ENCODE measurements at places on chromosomes 13 and 19.

DNA sequence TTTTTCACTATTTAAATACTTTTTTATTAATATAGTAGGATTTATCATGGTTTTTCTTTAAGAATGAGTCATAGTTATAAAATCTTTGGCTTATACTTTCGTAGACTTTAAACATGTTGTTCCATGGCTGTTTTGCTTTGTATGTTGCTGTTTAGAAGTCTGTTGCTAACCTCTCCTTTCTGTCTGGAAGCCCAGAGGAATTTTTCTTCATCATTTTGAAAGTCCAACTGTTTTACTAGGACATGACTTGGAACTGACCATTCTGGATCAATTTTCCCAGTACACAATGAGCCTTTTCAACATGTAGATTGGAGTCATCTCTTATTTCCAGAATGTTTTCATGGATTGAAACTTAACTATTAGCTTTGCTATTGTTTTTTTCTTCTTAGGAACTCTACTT, 7.9 kb downstream of the CAB39L start:
- DNase-seq, result no peak

DNA sequence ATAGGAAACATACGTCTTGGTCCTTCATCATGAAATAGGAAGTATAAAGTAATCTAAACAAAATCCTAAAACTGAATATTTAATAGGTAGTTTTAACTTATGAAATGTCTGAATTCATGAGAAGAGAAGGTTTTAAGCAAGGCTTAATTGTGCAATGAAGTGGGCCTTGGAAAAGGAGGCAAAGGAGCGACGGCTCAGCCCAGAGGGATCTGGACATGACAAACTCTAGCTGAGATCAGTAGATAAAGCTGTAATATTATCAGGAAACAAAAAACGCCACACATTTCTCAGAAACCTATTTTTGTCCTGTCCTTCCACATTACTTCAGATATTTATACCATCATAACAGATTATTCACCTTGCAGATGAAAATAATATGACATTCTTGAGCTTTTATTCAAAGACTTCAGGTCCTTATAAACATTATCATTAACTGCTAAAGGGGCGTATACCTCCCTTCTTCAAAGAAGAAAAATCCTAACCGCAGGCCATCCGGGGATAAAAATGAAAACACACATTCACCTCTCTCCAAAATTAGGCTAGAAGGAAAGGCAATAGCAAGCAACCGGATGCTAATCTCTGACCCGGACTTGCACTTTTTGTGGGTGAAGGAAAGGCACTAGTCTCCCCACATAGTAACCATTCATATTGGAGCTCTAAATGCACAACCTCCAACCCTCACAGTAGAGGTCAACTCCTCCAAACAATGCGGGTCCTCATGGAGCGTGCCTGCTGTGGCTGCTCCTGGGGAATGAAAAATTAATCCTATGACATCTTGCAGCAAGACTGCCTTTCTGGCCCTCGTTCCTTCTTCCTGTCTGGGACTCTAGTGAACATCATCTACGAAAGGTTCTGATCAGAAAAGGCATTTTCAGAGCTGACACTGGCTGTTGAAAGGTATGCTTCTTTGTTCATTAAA, 108.8 kb downstream of the TBC1D4 start:
- no peak for DNase-seq

- DNase-seq, result no peak
Observed at GRCh38 chr19:46995492-46995891, 24.1 kb upstream of the NPAS1 start.

DNA sequence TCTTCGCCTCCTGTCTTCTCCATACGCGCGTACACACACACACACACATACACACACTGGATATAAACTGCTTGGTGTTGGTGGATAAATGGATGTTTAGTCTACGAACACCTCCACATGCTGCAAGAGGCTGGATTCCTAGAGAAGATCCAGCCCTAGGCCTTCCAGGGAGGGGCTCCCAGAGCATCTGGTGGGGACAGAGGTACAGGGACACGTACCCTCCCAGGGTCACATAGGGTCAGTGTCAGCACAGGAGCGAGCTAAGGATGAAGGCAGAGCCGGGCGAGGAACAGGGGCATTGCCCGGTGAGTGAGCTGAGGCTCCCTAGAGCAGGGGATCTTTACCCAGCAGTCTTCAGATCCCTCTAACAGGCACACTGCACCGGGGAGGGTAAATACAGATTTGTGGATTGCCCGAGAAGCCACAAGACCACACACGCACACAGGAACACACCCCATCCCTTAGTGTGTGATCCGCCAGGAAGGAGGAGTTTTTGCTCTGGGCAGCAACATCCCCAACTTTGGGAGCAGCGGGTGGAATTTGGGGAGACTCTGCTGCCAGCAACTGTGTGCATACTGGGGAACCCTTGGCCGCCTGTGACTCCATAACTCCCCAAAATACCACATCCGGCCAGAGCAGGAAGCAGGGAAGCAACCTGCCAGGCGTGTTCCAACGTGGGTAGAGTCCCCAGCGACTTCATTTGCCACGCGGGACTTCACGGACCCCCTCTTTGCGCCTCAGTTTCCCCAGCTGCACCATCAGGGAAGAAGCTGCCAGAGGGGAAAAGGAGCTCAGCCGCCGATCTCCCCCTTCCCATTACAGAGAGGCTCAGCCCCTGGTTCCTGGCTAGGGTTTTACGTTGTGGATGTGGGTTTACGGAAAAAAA, 5.8 kb upstream of the TLE2 start:
- peak; percentile 67 for DNase-seq
